ENCODE measurements at places on chromosomes 6 and 20.
A peak's percentile ranks its signal among the peaks of the same experiment; 100 is the strongest.

GRCh38 chr6:108737594-108738546, 110.4 kb upstream of the ARMC2 start:
- H3K27ac ChIP-seq: no peak overlapping the region
- no peak for DNase-seq
- H3K36me3 ChIP-seq: no peaks in the 10 kb centered on the region
- peaks cover 3% of the 10 kb centered on the region for H3K27me3 ChIP-seq
- no peak overlapping the region for H3K4me3 ChIP-seq
- peaks cover 4% of the 10 kb centered on the region for H3K4me1 ChIP-seq

GRCh38 chr6:11039040-11039439, 5.1 kb downstream of the ELOVL2 start:
- DNase-seq: no peak
- peaks cover 45% of the 10 kb centered on the region for H3K27me3 ChIP-seq
- no peak overlapping the region for H3K27ac ChIP-seq

DNA sequence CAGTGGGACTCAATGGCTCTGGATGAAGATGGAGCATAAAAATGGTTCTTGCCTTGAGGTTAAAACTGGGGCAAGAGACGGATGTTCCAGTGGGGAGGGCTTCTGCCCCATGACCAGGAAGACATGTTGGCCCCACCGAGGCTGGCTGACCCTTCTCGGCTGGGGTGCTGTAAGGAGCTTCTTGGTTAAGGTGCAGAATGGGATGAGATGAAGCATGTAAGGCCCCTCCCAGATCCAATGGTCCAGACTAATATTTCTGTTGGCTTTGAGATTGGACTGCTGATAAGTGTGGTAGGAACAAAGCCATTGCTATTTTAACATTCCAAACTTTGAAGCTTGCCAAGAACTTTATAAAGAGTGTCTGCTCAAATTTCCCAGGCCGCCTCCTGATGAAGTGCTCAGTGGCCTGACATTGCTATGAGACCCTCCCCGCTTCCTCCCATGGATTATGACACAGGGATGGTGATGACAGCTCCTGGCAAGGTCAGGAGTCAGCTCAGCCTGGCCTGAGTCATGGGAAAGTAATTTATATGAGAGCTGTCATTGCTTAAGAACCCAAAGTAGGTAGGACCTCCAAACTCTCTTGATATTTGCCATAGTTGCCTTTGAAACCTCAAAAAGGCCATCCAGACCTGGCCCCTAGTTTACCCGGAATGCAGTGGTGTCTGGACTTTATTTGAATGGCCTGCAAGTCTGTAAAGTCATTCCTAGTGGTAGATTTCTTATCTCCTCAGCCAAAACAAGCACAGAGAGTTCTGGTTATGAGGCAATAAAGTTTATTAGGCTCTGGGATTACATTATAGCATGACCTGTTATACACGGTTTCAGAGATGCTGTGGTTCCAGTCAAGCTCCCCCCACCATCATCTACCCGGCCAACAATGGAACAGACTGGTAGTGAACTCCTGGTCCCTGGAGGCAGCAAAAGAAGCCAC, 55.2 kb downstream of the TGM2 start:
- no peak overlapping the region for H3K27ac ChIP-seq
- H3K4me3 ChIP-seq: no peak overlapping the region
- peaks cover 5% of the 10 kb centered on the region for H3K4me1 ChIP-seq
- H3K27me3 ChIP-seq: no peaks in the 10 kb centered on the region
- H3K36me3 ChIP-seq: peaks cover 4% of the 10 kb centered on the region

- peaks cover 24% of the 10 kb centered on the region for H3K36me3 ChIP-seq
- peak overlapping the region; percentile 82 for H3K27ac ChIP-seq
- H3K4me1 ChIP-seq: no peaks in the 10 kb centered on the region
- DNase-seq: no peak
Measured at GRCh38 chr20:25470045-25470444, 62.6 kb downstream of the GINS1 start.

DNA sequence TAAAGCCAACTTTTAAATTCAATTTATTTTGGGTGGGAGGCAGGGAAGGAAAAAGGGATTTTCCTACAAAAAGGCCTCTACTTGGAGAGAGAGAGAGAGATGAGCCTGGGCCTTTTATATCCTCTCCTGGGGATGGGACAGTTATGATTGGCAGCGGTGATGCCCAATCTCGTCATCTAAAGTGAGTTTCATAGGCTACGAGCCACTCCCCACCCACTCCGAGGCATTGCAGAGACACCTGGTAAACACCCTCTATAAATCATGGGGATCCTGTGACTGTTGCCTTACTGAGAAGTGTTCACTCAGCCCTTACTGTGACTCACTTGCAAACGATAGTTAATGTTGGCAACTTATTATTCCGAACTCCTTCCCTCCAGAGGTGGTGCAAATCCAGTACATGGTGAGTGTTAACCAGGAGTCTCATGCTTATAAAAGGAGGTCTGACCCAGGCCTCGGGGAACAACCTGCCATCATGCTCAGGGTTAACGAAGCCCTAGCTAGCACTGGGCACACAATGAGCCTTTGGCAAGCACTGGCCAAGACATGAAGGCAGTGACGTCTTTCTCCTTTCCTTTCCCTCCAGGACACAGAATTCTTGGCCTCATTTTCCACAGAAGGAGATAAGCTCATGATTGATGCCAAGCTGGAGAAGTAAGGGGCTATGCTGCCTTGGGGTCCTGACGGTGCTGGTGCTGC, 20.5 kb downstream of the BPIFB4 start:
- DNase-seq: no peak
- H3K4me3 ChIP-seq: no peak overlapping the region
- H3K36me3 ChIP-seq: no peaks in the 10 kb centered on the region
- peaks cover 1% of the 10 kb centered on the region for H3K4me1 ChIP-seq
- H3K27ac ChIP-seq: no peak overlapping the region

GRCh38 chr20:43189554-43190331, at the start of gene PTPRT:
Gene PTPRT (minus strand): TSS chr20:43189906. CDS start chr20:43189733, 173 bp downstream.
- H3K27ac ChIP-seq: no peak within 1 kb of the TSS
- peaks cover 6% of the 10 kb centered on the region for H3K36me3 ChIP-seq
- H3K4me1 ChIP-seq: peaks cover 28% of the 10 kb centered on the region
- DNase-seq: peak; percentile 13
- H3K4me3 ChIP-seq: peak within 1 kb of the TSS; percentile 86
- H3K27me3 ChIP-seq: peaks cover 32% of the 10 kb centered on the region

GRCh38 chr20:46359233-46359751, 47.1 kb downstream of the ELMO2 start:
- no peak for DNase-seq
- no peaks in the 10 kb centered on the region for H3K27me3 ChIP-seq
- peak overlapping the region; percentile 46 for H3K27ac ChIP-seq
- H3K4me3 ChIP-seq: no peak overlapping the region
- peaks cover 6% of the 10 kb centered on the region for H3K36me3 ChIP-seq

DNA sequence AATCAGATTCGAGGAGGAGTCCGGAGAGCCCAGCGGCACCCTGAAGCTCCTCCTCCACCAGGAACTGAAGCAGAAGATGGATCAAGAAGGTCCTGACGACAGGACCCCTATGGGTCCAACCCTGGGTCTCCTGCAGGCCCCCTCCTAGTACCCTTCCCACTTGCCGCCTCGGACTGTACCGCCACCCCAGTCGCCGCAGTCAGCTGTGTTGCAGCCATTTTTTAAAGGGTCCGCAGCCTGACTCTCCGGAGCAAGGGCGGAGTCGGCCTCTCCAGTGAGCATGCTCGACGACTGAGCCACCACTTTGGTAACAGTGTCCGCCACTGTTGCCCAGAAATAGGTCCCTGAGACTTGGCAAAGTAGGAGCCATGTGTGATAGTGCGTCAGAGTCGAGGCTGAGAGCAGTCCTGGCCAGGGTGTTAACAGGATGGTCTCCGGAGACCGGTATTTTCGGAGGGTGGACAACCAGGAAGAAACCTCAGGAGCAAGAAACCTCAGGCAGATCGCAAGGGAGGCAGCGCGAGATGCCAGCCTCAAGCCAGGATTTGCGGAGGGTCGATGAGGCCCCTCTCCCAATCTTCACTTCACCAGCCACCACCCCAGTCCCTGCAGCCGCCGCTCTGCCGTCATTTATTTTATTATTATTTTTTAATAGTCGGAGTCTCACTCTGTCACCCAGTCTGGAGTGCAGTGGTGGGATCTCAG, 294.6 kb upstream of the ZNF337 start:
- no peak overlapping the region for H3K4me3 ChIP-seq
- DNase-seq: no peak
- H3K4me1 ChIP-seq: no peaks in the 10 kb centered on the region
- no peaks in the 10 kb centered on the region for H3K27me3 ChIP-seq

DNA sequence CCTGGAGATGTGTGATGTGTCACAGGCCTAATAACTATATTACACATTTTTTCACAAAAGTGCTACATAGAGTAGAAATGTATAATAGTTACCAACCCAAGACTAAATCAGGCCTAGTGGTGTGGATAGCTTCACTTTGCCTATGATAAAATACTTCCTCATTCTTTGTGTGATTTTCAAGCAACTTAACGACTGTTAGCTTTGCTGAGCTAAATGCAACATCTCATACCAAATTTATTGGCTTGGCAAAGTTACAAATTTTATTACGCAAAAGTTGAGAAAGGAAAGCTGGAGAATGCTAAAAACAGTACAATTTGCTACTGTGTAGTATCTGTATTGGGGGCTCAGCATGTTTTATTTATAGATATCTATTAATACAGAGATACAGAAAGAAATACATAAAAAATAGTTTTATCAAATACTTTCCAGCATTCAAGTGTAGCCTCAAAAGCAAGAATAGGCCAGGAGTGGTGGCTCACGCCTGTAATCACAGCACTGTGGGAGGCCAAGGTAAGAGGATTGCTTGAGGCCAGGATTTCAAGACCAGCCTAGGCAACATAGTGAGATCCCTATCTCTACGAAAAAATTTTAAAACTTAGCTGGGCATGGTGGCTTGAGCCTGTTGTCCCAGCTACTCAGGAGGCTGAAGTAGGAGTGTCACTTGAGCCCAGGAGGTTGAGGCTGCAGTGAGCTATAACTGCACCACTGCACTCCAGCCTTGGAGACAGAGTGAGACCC, 3.6 kb upstream of the EDN1 start:
- H3K27me3 ChIP-seq: peaks cover 6% of the 10 kb centered on the region
- no peak overlapping the region for H3K27ac ChIP-seq
- DNase-seq: no peak
- H3K36me3 ChIP-seq: no peaks in the 10 kb centered on the region
- H3K4me1 ChIP-seq: peaks cover 40% of the 10 kb centered on the region

- no peaks in the 10 kb centered on the region for H3K36me3 ChIP-seq
- peaks cover 9% of the 10 kb centered on the region for H3K4me1 ChIP-seq
- H3K4me3 ChIP-seq: no peak overlapping the region
- no peak for DNase-seq
- no peak overlapping the region for H3K27ac ChIP-seq
Measured at GRCh38 chr6:144211160-144211559, 60.8 kb downstream of the STX11 start.

- no peak overlapping the region for H3K27ac ChIP-seq
- no peaks in the 10 kb centered on the region for H3K36me3 ChIP-seq
- peaks cover 21% of the 10 kb centered on the region for H3K4me1 ChIP-seq
- no peak for DNase-seq
- H3K27me3 ChIP-seq: no peaks in the 10 kb centered on the region
Measured at GRCh38 chr6:140321891-140322290, 947.4 kb upstream of the CITED2 start.

DNA sequence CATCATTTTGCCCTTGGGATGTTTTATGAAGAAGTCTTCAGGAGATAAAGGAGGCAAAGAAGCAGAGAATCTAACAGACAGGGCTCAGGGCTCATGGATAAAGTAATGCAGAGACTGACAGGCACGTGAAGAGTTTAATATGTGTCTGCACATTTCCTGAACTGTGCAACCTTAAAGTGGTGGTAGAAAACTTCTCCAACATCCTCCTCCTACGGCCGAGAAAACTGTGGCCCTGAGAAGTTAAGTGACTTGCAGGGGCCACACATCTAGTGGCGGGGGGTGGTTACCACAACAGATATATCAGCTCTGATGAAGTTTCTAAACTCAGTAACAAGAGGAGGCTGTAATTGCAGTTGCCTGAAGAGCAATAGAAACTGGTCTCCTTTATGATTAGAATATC, 61.0 kb downstream of the SOBP start:
- no peak overlapping the region for H3K27ac ChIP-seq
- no peaks in the 10 kb centered on the region for H3K27me3 ChIP-seq
- H3K36me3 ChIP-seq: peaks cover 5% of the 10 kb centered on the region
- no peaks in the 10 kb centered on the region for H3K4me1 ChIP-seq

DNA sequence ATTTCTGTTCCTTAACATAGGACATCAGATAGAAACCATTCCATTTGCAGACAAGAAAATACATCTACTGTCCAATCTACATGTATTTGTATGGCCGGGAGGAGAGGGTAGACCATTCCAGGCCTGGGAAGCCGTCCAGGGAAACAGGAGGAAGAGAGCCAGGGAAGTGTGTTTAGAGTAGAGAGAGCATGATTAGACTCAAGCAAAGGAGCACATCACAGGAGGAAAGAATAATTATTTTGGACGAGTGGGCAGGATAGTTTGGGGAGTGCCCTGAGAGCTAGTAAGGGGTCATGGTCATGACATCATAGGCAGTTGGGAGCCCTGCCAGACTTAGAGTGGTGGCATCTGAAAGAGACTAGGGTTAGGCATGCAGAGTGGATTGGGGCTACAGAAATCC, 250.0 kb downstream of the HIVEP2 start:
- no peak overlapping the region for H3K27ac ChIP-seq
- DNase-seq: no peak
- peaks cover 4% of the 10 kb centered on the region for H3K4me1 ChIP-seq
- H3K36me3 ChIP-seq: no peaks in the 10 kb centered on the region

GRCh38 chr6:97040355-97040860, 115.9 kb downstream of the KLHL32 start:
- no peaks in the 10 kb centered on the region for H3K4me1 ChIP-seq
- H3K27ac ChIP-seq: no peak overlapping the region
- no peaks in the 10 kb centered on the region for H3K36me3 ChIP-seq
- H3K27me3 ChIP-seq: no peaks in the 10 kb centered on the region

GRCh38 chr6:45421709-45422502, 44.2 kb upstream of the SUPT3H start:
- H3K27ac ChIP-seq: peak overlapping the region; percentile 42
- H3K4me1 ChIP-seq: peaks cover 19% of the 10 kb centered on the region
- peaks cover 86% of the 10 kb centered on the region for H3K27me3 ChIP-seq
- DNase-seq: peak; percentile 29
- peak overlapping the region; percentile 76 for H3K4me3 ChIP-seq

DNA sequence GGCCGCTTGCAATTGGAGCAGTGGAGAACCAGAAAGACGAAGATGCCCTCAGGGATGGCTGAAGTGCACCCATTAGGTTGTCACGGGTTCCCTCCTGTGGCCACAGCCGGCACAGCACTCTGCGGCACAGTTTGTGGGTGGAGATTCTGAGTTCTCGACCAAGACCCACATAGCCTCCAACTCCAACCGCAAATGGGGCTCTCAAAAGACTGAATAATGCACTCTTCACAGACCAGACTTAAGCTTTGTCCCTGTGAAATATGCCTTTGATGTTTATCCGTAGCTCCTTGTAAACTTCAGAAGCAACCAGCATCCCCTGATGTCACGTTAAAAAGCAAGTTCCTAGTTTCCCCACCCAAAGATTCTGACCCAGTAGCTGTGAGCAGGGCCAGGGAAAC, 934 bp upstream of the CST9 start:
- H3K4me1 ChIP-seq: no peaks in the 10 kb centered on the region
- no peak overlapping the region for H3K27ac ChIP-seq
- H3K36me3 ChIP-seq: no peaks in the 10 kb centered on the region
- peak; percentile 75 for DNase-seq
- H3K27me3 ChIP-seq: peaks cover 25% of the 10 kb centered on the region

Data from progenitor cell of endocrine pancreas (in vitro differentiated cells).